Activated CD4-positive, alpha-beta T cell treated with anti-CD3 and anti-CD28 coated beads, Interleukin-2, amount 50 U/mL, for 48 hours (primary cell): ENCODE measurements at places on chromosomes 11 and 22.

- no peak for DNase-seq
Measured at GRCh38 chr11:130340671-130341319, 26.1 kb upstream of the ZBTB44 start.

GRCh38 chr22:22526125-22526912 is 6.2 kb upstream of the ZNF280A start:
- DNase-seq = no peak

GRCh38 chr11:106624377-106624776 is 393.9 kb downstream of the GUCY1A2 start:
- no peak for DNase-seq

DNA sequence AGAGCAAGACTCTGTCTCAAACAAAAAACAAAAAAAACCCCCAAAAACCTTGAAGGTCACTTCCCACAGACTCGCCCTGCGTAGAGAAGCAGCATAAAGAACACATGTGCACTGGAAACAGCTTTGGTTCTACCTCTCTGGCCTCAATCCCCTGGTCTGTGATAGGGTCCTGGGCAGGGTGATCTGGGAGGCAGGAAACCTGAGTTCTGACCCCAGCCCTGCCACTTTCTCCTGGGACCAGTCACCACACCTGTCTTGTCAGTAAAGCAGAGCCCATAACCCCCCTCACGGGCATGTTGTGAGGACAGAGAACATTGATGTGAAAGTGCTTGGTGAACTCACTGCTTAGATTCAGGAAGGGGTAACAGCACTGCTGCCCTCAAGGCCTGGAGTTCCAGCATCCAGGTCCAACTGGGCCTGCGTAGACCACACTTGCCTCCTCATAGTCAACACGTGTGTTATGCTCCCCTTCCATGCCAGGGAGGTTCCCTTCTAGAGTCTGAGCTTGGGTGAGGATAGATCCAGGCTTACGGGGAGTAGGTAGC is 11.4 kb downstream of the UCP2 start:
- DNase-seq = peak; percentile 46

- no peak for DNase-seq
Measured at GRCh38 chr11:115919341-115920091, 415.3 kb upstream of the CADM1 start.

GRCh38 chr11:83115026-83115425 is 41.9 kb upstream of the PCF11 start:
- no peak for DNase-seq

DNA sequence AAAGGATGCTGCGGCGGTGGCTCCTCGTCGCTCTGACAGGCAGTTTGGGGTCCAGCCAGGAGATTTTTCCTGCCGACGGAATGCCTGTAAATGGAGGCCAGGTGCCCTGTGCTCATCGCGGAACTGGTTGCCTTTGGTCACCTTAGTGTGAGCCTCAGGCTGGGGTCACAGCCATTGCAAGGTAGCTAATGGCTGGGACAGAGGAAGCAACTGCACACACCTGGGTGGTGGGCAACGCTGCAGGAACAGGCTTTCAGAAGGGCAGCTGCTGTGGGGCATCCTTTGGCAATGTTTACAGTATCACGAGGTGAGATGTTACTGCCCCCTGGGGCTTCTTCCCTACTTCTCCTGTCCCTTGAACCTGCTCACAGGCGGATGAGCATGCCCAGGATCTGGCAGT is 205.5 kb downstream of the GRIK4 start:
- no peak for DNase-seq

- no peak for DNase-seq
Measured at GRCh38 chr11:13168271-13168670, 109.3 kb upstream of the BMAL1 start.

- no peak for DNase-seq
Measured at GRCh38 chr11:101438126-101438525, 145.7 kb downstream of the TRPC6 start.

GRCh38 chr22:19836512-19836911 is 18.2 kb downstream of the GNB1L start:
- DNase-seq = no peak

DNA sequence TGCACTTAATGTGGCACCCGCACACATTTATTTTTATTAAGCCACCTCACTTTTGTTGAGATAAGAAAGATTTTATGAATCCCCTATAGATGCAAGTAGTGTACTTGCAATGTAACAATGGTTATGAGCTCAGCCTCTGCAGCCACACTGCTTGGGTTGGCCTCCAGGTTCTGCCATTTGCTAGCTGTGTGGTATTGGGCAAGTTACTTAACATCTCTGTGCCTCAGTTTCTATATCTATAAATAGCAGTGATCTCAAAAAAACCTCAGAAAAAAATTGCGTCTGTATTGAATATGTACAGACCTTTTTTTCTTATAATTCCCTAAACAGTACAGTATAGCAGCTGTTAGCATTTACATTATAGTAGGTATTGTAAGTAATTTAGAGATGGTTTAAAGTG is 10.0 kb downstream of the CUL5 start:
- DNase-seq = no peak

- no peak for DNase-seq
Measured at GRCh38 chr11:116519499-116519898, 253.3 kb downstream of the BUD13 start.

DNA sequence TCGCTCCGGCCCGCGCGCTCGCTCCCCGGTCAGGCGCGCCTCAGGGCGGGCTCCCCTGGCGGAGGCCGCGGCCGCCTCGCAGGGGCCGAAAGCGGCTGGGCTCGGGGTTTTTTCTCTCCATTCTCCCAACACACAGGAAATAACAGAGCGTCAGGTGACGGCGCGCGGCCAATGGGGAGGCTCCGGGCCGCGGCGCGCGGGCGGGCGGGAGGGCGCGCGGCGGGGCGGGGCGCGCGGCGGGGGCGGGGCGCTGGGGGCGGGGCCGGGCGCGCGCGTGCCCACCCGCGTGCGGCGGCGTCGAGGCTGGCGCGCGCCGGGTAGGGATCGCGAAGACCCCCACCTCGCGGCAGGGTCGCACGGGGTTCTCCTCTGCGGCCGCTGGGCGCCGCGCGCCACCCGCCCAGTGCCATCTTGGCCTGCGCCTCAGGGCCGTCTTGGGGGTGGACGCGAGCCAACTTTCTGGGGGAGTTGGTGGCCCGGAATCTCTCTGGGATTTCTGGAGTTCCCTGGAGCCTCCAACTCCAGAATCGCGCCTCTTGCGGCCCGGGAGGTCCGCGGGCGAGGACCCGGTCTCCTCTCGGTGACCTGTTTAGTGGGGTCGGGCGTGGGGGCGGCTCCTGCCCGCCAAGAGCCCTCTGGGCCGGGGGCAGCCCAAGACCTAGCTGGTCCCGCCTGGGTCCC is at the start of gene TCF20:
TSS of gene TCF20 (minus strand) at position 144 of the 681 bp plus-strand sequence. CDS start 55,348 bp downstream, outside the sequence.
- DNase-seq = peak; percentile 76

- DNase-seq = peak; percentile 6
Measured at GRCh38 chr11:107017433-107018218, 650 bp downstream of the GUCY1A2 start.

- no peak for DNase-seq
Measured at GRCh38 chr11:61880454-61880853, 10.9 kb downstream of the FADS3 start.

DNA sequence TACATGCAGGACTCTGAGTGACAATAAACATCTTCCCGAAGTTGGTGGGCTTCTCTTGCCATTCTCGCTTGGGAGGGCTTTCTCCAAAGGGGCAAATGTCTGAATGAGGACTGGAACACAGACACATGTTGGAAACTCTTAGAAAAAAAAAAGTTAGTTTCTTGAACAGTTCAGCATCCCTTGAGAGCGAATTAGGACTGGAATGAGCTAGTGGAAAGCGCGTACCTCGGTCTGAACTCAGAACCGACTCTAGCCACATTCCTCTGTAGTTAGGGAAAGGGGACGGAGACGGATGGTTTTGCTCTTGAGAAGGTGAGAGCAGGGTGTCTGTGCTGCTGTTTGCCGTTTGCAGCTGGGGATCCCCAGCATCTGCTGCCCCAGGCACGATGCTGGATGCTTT is 517.3 kb downstream of the TBC1D22A start:
- no peak for DNase-seq

- DNase-seq = no peak
Measured at GRCh38 chr11:93846411-93846810, 4.0 kb downstream of the VSTM5 start.

DNA sequence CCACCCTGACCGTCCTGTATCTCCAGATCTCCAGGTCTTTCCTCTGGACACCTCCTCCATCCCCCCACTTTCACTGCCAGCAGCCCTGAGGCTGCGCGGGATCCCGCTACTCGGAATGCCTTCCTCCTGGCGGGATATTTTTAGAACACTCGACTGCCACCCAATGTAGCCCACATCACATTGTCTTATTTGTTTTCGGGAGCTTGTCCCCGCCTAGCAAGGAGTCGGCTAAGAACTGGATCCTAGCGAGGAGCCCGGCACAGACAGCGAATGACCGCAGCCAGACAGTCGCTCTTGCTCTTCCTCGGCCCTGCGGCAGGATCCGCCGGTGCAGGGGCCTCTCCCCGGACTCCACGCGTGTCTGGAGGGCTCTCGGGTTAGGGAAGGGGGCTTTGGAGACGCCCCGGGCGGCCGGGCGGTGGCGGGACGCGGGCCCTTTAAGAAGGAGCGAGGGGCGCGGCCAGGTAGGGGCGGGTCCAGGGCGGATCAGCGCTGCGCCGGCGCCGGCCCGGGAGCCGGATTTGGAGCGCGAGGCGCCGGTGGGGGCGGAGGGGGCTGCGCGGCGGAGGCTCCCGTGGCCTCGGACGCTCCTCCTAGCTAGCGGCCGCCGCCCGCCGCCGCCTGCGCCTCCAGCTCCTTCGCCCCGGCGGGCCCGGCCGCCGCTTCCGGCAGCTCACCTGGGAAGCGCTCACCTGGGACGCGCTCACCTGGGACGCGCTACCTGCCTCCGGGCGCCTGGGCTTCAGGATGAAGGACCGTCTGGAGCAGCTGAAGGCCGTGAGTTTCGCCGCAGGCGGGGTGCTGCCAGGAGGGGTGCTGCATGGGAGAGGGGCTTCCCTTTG is at the start of gene STX3:
TSS of gene STX3 (plus strand) at position 518 of the 842 bp plus-strand sequence. CDS start at position 748, 230 bp downstream.
- peak; percentile 74 for DNase-seq

GRCh38 chr11:8728563-8728962 is 46.0 kb downstream of the RPL27A start:
- DNase-seq = no peak

DNA sequence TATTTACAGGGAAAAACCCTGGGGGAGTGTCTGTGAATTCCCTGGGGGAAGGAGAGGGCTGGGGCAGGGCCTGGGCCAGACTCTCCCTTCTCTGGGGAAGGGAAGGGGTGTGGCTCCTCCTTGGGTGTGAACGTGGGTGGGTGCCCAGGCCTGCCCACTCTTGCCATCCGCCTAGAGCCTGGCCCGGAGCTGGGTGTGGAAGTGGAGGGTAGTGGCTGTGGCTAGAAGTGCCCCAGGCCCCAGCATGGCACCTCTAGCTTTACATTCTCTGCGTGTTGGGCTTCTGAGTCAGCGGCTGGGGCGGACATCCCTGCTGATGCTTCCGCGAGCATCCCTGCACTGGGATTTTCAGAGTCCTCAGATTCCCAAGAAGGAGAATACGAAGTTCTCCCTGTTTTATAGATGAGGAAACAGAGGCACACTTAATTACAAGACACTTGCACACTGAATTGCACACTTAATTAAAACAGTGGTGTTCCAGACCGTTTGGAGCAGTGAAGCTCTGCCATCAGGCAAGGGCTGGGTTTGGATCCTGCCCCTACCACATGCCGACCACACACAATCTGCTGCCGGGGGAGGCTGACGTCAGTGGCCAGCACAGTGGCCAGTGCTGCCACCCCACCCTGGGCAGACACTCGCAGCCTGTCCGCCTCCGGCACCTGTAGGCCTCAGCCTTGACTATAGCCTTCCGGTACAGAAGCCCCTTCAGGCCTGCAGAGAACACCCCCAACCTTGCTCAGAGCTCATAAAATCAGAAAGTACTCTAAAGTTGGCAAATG is 7.6 kb downstream of the BAD start:
- no peak for DNase-seq

DNA sequence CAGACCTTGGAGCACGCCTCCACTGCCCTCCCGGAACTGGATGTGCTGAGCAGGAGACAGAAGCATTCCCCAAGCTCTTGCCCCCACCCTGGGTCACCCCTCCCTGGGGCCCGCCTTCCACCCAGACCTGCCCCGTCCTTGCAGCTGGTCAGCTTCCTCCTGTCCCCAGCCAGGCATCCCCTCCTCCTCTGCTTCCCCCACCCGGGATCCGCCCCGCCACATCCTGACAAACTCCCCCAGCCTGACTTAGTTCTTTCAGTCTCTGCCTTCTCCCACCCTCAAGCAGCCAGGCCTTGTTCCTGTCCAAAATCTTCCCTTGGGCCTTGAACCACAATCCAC is 1.1 kb upstream of the PLXNB2 start:
- DNase-seq = no peak

DNA sequence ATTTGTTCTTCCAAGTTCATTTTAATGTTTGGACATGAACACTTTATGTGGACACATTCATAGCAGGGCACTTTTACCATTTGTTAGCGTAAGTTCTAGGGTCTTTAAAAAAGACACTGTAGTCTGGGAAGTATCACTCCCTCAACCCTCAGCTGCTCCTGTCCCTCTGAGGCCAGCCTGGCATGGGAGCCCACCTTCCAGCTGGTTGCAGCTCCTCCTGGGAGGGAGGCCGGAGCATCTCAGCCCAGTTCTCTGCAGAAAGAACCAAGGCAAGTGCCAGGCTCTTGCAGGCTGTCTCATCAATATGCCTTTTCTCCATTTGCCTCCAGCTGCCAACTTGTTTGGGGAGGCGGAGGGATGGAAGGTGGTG is 150.6 kb downstream of the OPCML start:
- DNase-seq = no peak

DNA sequence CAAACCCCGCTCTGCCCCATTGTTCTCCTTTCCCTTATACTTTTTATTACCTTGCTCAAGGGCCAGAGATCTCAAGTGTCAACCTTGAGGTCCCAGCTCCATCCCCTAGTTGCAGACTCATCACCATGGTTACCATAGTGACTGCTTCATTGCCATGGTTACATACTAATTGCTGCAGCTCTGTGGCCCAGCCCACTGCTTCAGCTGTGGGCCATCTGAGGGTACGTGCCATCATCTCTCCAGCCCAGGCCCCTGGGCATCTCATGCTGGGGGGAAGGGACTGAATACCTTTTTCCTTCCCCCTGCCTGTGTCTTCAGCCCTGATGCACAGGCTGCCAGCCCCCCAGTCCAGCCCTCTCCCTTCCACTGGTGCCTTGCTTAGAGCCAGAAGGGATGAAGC is 22.2 kb downstream of the TREH start:
- no peak for DNase-seq

DNA sequence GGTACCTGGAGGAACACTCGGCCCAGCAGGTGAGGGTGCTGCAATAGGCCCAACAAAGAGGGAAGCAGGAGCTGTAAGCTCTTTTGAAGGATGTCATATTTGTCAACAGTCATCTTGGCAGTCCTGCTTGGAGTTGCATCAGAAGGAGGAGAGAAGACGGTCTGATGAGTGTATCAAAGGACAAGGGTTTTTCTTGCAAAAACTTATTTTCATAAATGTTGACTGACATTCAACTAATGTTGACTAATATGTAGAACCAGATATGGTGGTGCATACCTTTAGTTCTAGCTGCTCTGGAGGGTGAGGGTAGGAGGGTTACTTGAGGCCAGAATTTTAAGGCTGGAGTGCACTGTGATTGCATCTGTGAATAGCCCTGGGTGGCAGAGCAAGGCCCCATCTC is 72.3 kb downstream of the CABIN1 start:
- no peak for DNase-seq
